ENCODE measurements at places on chromosomes 3 and 15. TPM values are rescaled to one million over a fixed set of nuclear protein-coding genes. Genes with fewer than 3 reads are reported as not detected.
A peak's percentile ranks its signal among the peaks of the same experiment; 100 is the strongest.

DNA sequence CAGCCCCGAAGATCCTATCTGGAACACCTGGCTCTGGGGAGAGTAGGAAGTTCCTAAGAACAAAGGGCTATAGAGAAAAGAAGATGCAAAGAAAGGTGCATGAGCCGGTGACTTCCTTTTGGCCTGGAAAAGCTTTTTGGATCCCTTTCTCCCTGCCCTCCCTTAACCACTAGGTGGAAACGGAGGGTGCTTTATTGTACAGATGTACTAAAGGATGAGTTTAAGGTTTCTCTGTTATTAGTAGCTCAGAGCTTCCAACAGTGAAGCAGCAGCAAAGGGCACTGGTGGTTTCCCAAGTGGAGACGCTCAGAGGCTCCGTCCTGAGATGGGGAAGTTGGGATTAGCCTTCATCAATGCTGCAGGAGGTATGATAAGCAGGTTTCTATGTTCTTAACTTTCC is 5.9 kb upstream of the ADGRG7 start:
- H3K4me3 ChIP-seq = peak overlapping the region; percentile 83
- DNase-seq = no peak
- peaks cover 3% of the 10 kb centered on the region for H3K27me3 ChIP-seq

The WDR48 gene
- 48.9 TPM for total RNA-seq

DNA sequence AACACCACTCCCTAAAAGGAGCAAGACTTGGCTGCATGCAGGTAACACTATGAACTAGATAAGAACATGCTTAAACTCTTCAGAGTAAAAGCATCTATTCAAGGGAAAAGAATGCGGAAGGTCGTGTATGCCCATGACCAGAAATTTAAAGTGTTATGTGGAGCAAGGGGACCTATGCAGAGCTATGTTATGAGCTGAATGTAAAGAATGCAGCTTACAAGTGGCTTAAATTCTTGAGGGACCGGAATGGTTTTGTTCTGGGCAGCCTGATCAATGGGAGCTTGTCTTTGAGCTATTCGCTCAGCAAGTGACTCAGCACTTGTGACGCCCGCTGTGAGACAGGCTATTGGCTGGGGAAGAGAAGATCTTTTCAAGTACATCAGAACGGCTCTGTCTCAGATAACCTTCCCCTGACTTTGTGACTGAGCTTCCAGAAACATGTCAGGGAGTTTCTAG is 367.5 kb upstream of the THBS1 start:
- H3K36me3 ChIP-seq = no peaks in the 10 kb centered on the region
- H3K4me3 ChIP-seq = no peak overlapping the region
- H3K27ac ChIP-seq = no peak overlapping the region
- no peak for DNase-seq
- H3K4me1 ChIP-seq = no peaks in the 10 kb centered on the region
- peaks cover 1% of the 10 kb centered on the region for H3K27me3 ChIP-seq

The SLC28A1 gene
- not detected for total RNA-seq

The SH2D7 gene
- not detected for total RNA-seq

GRCh38 chr15:80946576-80946975 is 43.0 kb downstream of the MESD start:
- DNase-seq = no peak
- H3K4me3 ChIP-seq = no peak overlapping the region
- no peaks in the 10 kb centered on the region for H3K27me3 ChIP-seq
- no peak overlapping the region for H3K27ac ChIP-seq
- H3K36me3 ChIP-seq = peaks cover 78% of the 10 kb centered on the region
- peaks cover 13% of the 10 kb centered on the region for H3K4me1 ChIP-seq

The GABRB3 gene
- not detected for total RNA-seq

The SEMA3B gene
- 0.15 TPM for total RNA-seq

DNA sequence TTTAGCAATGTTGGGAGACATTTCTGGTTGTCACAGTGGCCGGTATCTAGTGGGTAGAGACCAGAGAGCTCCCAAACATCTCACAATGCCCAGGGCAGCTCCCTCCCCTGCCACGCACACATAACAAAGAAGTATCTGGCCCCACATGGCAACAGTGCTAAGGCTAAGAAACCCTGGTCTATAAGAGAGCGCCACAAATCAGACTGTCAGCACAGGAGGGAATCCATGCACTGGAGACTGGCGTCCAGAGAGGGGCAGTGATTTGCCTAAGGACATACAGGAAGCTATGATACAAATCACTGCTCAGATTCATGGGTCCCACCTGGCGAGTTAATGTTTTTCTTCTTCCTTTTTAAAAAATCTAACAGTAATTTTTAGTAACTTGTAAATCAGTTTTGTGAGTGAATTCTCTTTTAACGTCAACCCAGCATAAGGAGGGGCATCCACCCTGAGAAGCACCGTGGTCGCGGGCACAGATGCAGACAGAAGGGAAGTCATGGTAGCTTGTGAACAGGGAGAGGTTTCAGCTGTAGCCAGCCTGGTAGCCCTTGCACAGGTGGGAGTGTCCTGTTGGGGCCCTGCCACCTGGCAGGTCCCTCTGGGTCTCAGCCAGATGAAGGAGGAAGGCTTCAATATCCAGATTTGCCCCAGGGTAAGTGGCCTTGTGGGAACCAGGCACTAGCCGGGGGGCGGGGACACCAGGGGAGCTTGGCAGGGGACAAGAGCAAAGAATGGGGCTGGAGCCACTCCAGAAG is 8.7 kb downstream of the ISG20 start:
- peaks cover 87% of the 10 kb centered on the region for H3K4me1 ChIP-seq
- peak; percentile 22 for DNase-seq
- H3K36me3 ChIP-seq = peaks cover 66% of the 10 kb centered on the region
- H3K27me3 ChIP-seq = no peaks in the 10 kb centered on the region

DNA sequence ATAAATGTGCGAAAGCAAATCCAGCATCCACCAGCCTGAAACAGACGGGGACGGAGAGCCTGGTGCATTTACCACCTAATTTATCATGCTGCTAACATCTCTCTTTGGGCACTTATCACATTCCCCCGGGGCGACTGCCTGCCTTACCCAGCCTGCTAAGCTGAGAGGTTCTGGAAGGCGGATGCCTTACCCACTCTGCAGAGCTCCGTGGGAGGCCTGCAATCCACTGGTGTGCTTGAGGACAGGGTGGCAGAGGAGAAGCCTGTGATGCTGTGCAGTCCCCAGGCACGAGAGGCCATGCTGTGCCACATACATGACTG is 25.5 kb downstream of the MGLL start:
- H3K27me3 ChIP-seq = no peaks in the 10 kb centered on the region
- H3K4me3 ChIP-seq = no peak overlapping the region
- H3K27ac ChIP-seq = no peak overlapping the region
- H3K4me1 ChIP-seq = peaks cover 9% of the 10 kb centered on the region

DNA sequence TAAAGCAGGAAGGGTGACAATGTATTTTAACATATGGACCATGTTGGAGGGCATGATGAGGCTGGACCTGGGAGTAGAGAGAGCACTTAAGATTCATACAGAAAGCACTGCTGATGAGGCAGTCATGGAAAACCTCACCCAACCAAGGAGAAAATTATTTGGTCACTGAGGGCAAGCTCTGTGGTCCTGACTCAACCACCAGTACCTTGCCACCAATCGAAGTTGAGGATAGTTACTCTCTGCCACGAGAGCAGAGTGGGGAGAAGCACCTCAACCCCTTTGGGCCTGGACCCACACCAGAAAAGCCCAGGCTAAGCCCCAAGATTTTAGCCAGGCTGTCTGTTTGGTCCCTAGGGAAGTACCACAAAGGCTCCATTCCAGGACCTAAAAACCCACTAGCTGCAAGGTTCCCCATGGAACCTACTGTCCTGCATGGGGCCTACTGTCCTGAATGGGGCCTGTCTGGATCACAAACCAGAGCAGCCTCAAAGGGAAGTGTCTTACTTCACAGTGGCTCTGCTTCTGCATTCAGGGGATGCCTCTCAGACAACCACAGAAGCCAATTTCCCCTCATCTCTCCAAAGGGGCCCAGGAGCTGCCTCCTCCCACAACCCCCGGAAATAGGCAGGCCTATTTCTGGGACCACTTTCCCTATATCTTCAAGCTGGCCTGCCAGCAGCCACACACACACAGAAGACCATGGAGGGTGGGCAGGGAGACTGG is 4.2 kb downstream of the CCDC71 start:
- peaks cover 34% of the 10 kb centered on the region for H3K36me3 ChIP-seq
- DNase-seq = no peak
- H3K27ac ChIP-seq = no peak overlapping the region
- peaks cover 25% of the 10 kb centered on the region for H3K4me1 ChIP-seq
- H3K27me3 ChIP-seq = no peaks in the 10 kb centered on the region

The GOLGA8R gene
- total RNA-seq = 1.3 TPM

GRCh38 chr3:41581700-41582099 is 380.2 kb downstream of the ULK4 start:
- no peak overlapping the region for H3K4me3 ChIP-seq
- no peak overlapping the region for H3K27ac ChIP-seq
- H3K4me1 ChIP-seq = peaks cover 32% of the 10 kb centered on the region

- H3K4me1 ChIP-seq = no peaks in the 10 kb centered on the region
- H3K27ac ChIP-seq = no peak overlapping the region
- DNase-seq = no peak
These were observed 108.5 kb downstream of the TBC1D2B start for GRCh38 chr15:77969055-77969454.

The HTD2 gene
- 11.4 TPM for total RNA-seq

DNA sequence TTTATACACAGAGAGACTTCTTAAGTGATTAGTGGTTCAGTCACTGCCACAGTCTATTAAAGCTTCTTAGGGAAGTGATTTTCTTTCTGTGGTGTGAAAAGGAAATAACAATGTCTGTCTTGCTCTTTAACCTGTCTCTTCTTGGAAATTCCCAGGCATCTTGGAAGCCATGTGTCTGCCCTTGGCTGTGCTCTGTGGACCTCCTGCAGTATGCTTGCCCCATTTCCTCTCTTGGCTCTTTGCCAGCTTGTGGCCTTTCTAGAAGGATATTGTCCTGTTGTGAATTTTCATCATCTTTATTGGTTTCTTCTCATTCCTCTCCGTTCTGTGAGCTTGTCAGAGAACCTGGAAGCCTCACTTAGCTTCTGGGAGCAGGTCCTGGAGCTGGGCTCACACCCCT is 338.4 kb upstream of the C2CD4B start:
- H3K4me1 ChIP-seq = no peaks in the 10 kb centered on the region

GRCh38 chr3:184315543-184315867 is 1.1 kb downstream of the EIF4G1 start:
- peaks cover 33% of the 10 kb centered on the region for H3K36me3 ChIP-seq
- no peaks in the 10 kb centered on the region for H3K27me3 ChIP-seq
- peak overlapping the region; percentile 88 for H3K27ac ChIP-seq
- peaks cover 28% of the 10 kb centered on the region for H3K4me1 ChIP-seq
- DNase-seq = no peak

The EPB42 gene
- total RNA-seq = not detected

DNA sequence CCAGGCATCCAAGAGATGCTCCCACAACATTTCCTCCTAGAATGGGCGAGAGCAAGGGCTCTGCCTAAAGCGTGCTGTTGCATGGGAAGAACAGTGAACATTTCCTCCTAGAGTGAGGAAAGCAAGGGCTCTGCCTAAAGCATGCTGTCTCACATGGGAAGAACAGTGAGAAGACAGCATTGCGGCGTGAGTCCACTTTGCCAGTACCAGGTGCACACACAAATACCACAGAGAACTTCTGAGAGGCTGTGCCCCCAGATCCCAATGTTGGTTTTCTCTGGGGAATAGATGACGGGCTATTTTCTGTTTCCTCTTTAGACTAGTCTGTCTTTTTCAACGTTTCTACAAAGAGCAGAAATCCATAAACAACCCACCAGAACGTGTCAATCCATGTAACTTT is 142.9 kb downstream of the LRRK1 start:
- peaks cover 23% of the 10 kb centered on the region for H3K4me1 ChIP-seq
- peak overlapping the region; percentile 83 for H3K27ac ChIP-seq
- no peak for DNase-seq
- H3K4me3 ChIP-seq = peak overlapping the region; percentile 44

The CLEC3B gene
- total RNA-seq = not detected

GRCh38 chr15:33448961-33449606 is 138.3 kb downstream of the RYR3 start:
- no peaks in the 10 kb centered on the region for H3K36me3 ChIP-seq
- no peak overlapping the region for H3K27ac ChIP-seq
- H3K4me3 ChIP-seq = no peak overlapping the region
- H3K4me1 ChIP-seq = no peaks in the 10 kb centered on the region
- H3K27me3 ChIP-seq = peaks cover 12% of the 10 kb centered on the region

DNA sequence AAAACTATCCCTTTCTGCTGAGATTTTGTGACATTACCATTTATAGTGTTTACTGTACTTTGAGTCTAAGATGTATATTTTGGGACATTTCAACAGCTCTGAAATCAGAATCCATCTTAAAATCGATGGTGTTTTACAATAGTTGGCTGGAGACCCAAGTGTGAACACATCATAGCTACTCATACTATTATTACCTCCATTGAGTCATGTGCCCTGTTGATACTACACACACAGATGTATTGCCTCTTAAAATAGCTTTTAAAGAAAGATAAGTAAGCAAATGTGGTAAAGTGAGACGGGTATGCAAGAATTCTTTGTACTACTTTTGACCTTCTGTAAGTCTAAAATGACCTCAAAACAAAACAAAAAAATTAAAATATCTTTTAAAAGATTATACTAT is 6.7 kb downstream of the LMOD3 start:
- H3K36me3 ChIP-seq = no peaks in the 10 kb centered on the region
- H3K4me3 ChIP-seq = no peak overlapping the region
- peaks cover under 1% of the 10 kb centered on the region for H3K4me1 ChIP-seq
- H3K27me3 ChIP-seq = no peaks in the 10 kb centered on the region

- H3K36me3 ChIP-seq = no peaks in the 10 kb centered on the region
- H3K4me1 ChIP-seq = no peaks in the 10 kb centered on the region
- no peak for DNase-seq
These were observed 110.1 kb upstream of the LMOD3 start for GRCh38 chr3:69232482-69232881.

DNA sequence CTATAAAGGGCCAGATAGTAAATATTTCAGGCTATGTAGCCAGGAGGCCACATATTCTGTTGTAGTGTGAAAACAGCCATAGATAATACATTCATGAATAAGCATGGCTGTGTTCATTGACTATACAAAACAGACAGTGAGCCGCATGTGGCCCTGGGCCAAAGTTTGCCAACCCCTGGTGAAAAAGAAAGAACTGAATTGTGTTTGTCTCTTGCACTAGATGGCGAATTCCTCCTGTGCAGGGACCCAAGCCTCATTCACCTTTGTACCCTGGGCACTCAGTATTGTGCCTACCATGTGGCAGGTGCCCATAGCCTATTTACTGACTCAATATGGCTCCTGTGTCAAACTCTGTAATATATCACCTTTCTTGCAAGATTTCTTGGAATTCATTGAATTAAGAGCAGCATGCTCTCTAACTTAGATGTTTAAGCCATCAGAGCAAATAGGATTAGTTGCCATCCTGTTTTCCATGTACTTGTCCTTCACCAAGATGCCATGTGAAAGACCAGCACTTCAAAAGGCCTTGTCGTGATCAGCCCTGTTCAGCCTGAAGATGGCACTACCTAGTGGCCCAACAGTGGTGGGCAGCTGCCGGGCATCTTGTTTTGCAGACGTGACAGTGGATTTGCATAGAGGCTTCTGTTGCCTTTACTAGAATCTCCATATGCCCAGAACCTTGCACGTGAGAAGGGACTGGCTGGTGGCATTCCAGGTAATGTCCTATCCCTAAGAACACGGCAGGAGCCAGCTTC is 50.9 kb upstream of the CMTM7 start:
- H3K27me3 ChIP-seq = no peaks in the 10 kb centered on the region
- no peak for DNase-seq
- H3K36me3 ChIP-seq = no peaks in the 10 kb centered on the region
- H3K4me3 ChIP-seq = no peak overlapping the region

The RASGRF1 gene
- total RNA-seq = 8.6 TPM
